Fibroblast of skin of back (primary cell): ENCODE measurements at places on chromosomes 3 and 15.

DNA sequence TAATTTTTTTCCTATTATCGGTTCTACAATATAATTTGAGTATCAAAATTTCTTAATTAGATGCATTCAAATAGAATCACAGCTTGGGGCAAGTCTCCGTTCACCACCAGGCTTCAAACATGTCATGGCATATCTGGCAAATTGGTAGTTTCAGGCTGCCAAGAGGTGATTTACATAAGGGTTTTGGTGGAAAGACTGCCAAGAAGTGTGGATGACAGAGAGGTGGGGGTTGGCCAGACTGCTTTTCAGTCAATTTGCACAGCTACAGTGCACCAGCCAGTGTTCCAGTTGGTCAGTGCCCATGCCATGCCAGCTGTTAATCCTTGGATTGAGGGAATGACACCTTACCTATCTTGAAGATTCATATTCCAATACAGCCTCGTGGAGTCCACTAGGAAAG is 8.4 kb upstream of the GSK3B start:
- no peak for DNase-seq

GRCh38 chr3:6392123-6392522 is 468.8 kb upstream of the GRM7 start:
- DNase-seq, result no peak

DNA sequence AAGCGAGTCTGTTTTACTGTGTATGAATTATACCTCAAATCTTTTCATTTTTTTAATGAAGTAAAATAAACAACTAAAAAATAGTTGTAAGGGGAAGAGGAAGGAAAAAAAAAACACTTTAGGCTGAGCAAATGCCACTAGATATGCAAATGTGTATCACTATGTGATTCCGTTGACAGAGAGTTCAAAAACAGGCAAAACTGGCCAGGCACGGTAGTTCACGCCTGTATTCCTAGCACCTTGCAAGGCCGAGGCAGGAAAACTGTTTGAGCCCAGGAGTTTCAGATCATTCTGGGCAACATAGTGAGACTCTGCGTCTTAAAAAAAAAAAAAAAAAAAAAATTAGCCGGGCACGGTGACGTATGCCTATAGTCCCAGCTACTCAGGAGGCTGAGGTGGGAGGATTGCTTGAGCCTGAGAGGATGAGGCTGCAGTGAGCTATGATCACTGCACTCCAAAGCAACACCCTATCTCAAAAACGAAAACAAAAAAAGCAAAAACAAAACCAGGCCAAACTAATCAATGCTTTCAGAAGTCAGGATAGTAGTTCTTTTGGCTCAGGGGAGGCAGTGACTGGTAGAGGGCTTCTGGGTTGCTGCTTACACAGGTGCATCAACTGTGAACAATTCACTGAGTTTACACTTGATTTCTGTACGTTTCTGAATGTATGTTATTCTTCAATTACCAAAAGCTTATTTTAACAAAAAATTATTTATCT is 7.4 kb downstream of the PRC1 start:
- DNase-seq, result no peak

DNA sequence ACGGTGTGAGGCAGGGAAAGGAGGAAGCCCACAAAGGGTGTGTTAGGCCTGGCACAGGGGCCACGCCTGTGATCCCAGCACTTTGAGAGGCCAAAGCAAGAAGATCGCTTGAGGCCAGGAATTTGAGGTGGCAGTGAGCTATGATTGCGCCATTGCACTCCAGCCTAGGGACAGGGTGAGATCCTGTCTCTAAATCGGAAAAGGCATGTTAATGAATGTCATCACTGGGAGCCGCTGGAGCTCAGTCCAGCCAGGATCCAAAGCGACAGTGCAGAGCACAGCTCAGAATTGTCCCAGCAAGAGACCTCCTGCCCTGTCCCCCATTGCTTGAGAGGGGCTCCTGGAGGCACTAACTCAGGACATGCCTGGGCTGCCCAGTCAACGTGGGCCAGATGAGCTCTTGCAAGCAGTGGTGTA is 15.0 kb upstream of the FBLN2 start:
- no peak for DNase-seq

- DNase-seq, result no peak
These were observed 33.2 kb upstream of the NSMCE3 start for GRCh38 chr15:29302871-29303270.

DNA sequence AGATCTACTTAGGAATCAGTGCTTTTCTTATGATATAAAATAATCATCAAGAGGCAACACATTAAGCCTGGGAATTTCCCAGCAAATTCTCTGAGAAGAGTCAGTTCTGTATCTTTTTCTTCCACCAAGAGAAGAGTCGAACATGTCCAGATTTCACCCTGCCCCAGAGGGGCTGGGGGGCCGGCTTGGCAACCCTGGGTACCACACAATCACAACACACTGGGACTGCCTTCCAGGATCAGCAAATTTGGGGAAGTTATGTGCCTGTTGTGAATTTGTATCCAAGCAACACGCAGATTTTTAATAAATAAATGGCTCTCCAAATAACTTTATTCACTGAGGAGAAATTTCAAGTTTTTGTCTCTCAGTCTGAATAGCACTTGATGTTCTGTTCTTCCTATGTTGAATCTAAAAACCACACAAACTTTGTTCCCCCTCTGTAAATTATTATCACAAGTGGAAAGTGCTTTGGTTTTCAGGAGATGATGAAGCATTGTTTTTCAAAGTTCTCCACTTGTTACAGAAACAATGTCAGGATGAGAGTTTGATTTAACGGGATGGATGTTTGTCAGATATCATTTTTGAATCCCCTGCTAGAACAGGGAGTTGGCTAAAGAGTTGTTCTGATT is 357.2 kb downstream of the ZNF385D start:
- DNase-seq, result no peak

GRCh38 chr15:58530056-58530590 is 98.3 kb downstream of the LIPC start:
- DNase-seq, result no peak

DNA sequence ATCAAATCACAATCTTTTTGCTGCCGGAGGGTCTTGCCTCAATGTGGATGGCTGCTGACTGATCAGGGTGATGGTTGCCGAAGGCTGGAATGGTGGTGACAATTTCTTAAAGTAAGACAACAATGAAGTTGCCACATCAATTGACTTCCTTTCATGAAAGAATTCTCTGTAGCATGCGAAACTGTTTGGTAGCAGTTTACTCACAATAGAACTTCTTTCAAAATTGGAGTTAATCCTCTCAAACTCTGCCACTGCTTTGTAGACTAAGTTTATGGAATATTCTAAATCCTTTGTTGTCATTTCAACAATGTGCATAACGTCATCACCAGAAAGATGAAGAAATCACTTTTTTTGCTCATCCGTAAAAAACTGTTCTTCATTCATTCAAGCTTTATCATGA is 65.8 kb downstream of the B3GNT5 start:
- DNase-seq, result no peak

DNA sequence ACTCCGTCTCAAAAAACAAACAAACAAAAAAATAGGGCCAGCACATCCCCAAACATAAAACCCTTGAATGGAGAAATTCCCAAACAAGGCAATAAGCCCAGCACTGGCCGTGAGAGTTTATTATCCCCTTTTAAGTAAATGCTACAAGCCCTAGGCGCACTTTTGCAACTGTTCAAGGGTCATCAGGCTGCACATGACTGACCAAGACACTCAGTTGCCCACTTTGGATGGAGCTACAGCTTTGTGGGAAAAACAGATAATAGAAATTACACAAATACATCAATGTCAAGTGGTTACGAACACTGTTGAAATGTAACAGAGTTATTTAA is 33.7 kb upstream of the ZNF445 start:
- DNase-seq, result no peak

- peak; percentile 96 for DNase-seq
These were observed 274.5 kb upstream of the LRTM1 start for GRCh38 chr3:55202326-55202725.

DNA sequence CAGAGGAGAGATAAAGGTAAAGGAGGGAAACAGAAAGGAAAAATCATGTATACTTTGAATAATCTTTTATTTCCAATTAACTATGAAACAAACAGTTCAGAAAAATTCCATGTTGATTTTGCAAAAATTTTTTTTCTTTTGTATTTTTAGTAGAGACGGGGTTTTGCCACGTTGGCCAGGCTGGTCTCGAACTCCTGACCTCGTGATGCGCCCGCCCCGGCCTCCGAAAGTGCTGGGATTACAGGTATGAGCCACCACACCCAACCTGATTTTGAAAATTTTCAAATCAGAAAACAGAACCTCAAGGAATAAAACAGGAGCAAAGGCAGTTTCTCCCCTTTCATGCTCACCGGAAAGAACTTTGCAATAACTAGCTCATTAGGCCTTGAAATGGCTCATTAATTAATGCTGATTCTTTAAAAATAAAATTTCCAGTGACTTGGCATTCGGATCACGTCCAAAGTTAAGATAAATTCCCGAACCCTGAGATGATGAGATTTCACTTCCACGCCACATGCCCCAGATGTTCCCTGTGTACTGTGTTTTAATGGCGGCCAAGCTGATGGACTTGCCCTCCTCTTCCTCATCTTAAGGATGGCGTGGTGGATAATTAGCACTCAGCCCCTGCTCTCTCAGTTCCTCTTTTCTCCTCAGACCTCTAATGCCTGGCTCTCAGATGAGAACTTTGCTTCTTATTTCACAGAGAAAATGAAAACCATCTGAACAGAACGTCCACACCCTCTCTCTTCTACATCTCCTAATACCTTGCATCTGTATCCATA is 10.8 kb downstream of the BCL2L10 start:
- DNase-seq, result no peak

DNA sequence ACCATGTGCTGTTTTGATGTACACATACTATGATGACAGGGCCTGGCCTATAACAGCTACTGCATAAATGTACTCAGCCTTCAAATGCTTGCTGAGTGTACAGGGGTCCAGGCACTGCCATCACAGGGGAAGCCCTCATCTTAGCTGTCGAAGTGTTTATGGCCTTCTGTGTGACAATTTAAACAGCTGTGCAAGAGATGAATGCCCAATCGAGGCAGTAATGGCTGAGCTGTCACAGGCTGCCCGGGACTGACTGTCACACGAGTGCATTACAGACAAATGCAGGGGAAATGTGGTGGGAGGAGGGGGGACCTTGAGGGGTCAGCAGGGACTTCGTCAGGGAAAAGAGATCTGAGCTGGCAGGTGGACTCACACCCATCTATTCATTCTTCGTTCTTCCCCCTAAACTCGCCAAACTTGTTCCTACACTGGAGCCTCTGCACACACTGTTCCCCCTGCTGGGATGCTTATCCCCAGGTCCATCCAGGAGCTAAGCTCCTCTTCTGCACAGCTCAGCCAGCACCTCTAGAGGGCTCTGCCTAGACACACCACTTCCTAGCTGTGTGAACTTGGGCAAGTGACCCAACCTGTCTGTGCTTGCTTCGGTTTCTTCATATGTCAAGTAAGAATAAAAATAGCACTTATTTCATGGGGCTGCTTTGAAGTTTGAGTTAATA is 156.2 kb upstream of the IQSEC1 start:
- peak; percentile 13 for DNase-seq

- DNase-seq, result no peak
These were observed 21.3 kb downstream of the GRK7 start for GRCh38 chr3:141784531-141784930.

GRCh38 chr3:140974900-140975299 is 33.3 kb downstream of the SLC25A36 start:
- no peak for DNase-seq

- DNase-seq, result no peak
These were observed 204.9 kb downstream of the TNIK start for GRCh38 chr3:171255236-171255806.

- DNase-seq, result no peak
These were observed 11.6 kb upstream of the PLD1 start for GRCh38 chr3:171821778-171822358.

- DNase-seq, result no peak
These were observed 228.3 kb downstream of the ATP8B4 start for GRCh38 chr15:49890689-49891088.

DNA sequence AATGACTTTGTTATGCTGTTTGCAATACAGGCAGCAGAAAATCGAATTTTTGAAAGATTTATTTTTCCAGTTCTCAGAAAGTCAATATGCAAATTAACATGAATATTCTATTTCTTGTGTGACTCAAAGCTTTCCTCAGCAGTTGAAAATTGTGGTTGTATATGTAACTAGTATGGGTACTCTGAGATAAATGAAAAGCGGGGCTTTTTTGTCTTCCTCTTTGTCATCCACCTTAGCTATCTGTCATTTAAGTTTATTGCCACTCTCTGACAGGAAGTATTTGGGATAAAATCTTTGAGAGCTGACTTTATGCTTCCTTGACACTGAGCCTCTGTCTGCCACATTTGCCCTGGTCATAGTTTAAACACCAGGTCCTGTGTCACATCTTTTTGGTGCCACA is 91.5 kb downstream of the ATG7 start:
- DNase-seq, result no peak

DNA sequence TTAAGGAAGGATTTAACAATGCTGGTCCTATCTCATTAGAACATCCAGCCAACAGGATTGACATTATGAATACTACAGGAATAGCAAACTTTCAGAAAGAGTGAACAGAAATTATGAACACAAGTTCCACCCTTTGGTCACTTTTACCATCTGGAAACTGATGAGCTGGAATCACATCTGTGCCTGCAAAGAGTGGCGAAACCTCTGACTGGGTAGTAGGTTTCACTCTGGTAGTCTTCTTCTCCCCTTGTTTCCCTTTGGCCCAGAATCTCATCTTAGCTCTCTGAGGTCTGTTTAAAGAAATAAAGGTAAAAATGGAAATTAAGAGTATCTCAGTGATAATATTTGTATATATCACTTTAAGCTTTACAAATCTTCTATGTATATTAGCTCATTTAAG is 73.1 kb downstream of the NR2E3 start:
- DNase-seq, result no peak

DNA sequence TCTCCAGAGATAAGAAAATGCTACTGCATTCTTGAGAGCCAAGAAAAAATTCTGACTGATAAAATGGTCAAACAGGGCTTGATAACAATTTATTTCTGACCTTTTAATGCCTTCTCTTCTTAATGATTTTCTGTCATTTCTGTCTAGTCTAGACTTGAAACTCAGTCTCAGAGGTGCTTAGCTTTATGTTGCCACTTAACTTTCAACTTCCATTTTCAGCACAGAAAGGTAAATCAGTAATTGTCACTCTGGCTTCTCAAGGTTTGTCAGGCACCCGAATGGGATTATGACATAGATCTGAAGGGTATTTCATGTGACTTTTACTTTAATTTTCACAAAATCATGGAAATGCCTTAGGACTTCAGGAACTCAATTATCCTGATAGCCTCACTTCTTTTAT is 155.4 kb upstream of the GBE1 start:
- DNase-seq, result no peak

DNA sequence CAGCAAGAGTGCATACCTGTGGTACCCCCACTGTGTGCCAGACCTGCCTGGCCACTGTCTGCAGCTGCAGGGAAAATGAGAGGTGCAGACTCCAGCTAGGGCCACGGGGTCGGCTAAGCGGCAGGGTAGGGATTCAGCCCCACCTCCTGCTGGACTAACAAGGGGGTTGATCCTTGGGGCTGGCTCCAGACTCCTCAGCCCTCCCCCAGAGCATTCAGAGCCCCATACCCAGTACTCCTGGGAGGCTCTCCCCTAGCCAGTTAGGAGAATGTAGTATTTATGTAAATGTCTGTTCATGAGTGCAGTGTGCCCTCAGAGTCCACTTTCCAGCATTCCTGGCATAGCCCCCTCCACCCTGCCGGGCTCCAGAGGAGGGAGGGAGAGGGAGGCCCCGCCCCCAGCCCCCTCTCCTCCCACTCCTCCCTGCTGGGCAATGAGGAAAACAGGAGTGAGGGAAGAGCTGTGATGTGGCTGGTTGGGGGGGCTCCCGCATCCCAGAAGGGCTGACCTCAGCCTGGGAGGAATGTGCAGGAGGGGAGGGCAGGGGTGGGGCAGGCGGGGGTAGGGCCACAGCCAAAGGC is 4.5 kb upstream of the SEMA3B start:
- DNase-seq, result peak; percentile 98
